ENCODE measurements at places on chromosomes 12 and 14. TPM values are rescaled to one million over a fixed set of nuclear protein-coding genes. Genes with fewer than 3 reads are reported as not detected.
A peak's percentile ranks its signal among the peaks of the same experiment; 100 is the strongest.

DNA sequence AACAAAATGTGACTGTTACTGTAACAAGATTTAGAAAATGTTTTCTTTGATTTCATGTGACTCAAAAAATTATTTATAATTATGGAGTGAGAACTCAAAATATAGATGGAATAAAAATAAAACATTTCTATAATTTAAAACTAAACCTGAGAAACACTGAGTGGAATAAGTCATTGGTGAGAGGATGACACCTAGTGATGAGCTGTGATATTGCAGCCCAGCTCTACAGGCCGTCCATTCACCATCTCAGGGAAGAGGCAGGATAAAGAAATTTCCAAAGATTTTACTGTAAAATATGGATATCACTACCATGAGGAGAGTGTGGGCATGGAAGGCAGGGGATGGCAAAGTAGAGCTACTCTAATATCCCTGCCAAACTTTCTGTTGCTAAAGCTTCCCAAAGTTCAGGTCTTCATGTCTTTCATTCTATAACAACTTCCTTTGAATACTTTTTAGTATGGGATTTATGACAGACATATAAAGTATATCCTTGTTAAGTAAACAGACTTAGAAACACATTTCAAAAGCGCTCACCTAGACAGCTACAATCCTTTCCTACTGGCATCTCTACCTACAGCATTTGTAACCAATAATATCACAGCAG lies 308.0 kb downstream of the ITPR2 start:
- no peak overlapping the region for H3K4me3 ChIP-seq
- no peaks in the 10 kb centered on the region for H3K27me3 ChIP-seq
- H3K36me3 ChIP-seq: peaks cover 28% of the 10 kb centered on the region
- peaks cover 7% of the 10 kb centered on the region for H3K4me1 ChIP-seq

- DNase-seq: no peak
- no peak overlapping the region for H3K4me3 ChIP-seq
- peaks cover 8% of the 10 kb centered on the region for H3K36me3 ChIP-seq
- no peak overlapping the region for H3K27ac ChIP-seq
Observed at GRCh38 chr12:3030821-3031429, 46.3 kb upstream of the TSPAN9 start.

GRCh38 chr12:51281202-51281924 lies 11.1 kb upstream of the SMAGP start:
- no peaks in the 10 kb centered on the region for H3K27me3 ChIP-seq
- no peaks in the 10 kb centered on the region for H3K4me1 ChIP-seq
- DNase-seq: no peak
- no peak overlapping the region for H3K27ac ChIP-seq
- no peaks in the 10 kb centered on the region for H3K36me3 ChIP-seq
- no peak overlapping the region for H3K4me3 ChIP-seq

GRCh38 chr12:96070670-96071279 lies 35.4 kb upstream of the LTA4H start:
- H3K4me3 ChIP-seq: no peak overlapping the region
- no peak for DNase-seq
- H3K27me3 ChIP-seq: no peaks in the 10 kb centered on the region

DNA sequence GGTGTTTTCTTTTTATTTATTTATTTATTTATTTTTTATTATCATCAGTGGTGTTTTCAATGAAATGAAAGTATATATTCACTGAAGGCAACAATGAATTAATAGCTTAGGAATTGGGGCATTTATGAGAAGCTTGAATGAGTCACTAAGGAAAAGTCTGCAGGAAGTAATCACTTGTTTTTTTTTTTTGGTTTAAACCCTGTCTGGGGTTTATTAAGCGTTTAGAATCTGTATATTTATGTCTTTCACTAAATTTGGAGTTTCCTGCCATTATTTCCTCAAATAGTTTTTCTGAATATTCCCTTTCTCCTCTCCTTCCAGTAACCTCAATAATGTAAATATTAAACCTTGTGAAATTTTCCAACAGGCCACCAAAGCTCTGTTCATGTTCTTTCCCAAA lies 85.5 kb downstream of the TESC start:
- H3K4me3 ChIP-seq: no peak overlapping the region
- DNase-seq: no peak
- no peaks in the 10 kb centered on the region for H3K4me1 ChIP-seq
- peaks cover 65% of the 10 kb centered on the region for H3K36me3 ChIP-seq

DNA sequence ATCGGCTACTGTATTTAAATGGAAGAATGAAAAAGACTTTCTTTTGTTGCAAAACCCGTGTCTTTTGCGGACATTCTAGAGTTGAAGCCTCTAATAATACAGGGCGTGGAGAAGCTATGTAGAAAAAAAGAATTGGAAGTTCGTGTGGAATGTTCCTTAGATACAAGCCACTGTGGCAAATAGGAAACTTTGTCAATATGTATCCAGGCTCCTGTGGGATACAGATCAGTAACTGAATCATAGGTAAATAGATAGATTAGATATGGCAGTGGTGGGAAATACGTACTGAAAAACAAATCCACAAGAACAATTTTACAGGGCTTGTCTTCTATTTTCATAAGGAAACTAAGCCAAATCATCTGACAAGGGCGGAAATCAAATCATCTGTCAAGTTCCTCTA lies 245.4 kb downstream of the EGLN3 start:
- H3K27ac ChIP-seq: no peak overlapping the region
- DNase-seq: no peak

Gene ACVRL1
- not detected for total RNA-seq

DNA sequence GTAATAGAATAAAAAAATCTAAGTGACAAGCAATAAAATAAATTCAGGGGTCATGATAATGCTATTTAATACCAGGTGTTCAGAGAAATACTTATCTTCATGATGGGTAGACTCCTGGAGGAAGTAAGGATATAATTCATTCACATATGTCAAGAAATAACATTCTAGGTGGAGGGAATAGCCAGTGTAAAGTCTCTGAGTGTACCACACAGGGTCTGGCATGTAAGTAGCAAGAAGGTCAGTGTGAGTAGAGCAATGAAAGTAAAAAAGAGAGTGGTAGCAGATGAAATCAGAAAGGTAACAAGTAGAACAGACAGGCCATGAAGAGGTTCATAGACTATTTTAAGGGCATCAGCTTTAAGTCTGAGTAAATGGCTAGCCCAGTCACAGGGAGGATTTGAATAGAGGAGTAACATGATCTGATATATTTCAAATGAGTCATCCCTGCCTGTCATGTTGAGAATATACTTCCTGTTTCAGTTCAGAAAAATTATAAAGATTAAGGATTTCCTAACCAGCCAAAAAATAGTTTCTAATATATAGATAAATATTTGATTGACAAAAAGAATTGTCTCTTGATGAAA lies 519.9 kb downstream of the C12orf50 start:
- H3K4me1 ChIP-seq: peaks cover 17% of the 10 kb centered on the region
- H3K27ac ChIP-seq: peak overlapping the region; percentile 8
- no peak overlapping the region for H3K4me3 ChIP-seq
- H3K27me3 ChIP-seq: no peaks in the 10 kb centered on the region

DNA sequence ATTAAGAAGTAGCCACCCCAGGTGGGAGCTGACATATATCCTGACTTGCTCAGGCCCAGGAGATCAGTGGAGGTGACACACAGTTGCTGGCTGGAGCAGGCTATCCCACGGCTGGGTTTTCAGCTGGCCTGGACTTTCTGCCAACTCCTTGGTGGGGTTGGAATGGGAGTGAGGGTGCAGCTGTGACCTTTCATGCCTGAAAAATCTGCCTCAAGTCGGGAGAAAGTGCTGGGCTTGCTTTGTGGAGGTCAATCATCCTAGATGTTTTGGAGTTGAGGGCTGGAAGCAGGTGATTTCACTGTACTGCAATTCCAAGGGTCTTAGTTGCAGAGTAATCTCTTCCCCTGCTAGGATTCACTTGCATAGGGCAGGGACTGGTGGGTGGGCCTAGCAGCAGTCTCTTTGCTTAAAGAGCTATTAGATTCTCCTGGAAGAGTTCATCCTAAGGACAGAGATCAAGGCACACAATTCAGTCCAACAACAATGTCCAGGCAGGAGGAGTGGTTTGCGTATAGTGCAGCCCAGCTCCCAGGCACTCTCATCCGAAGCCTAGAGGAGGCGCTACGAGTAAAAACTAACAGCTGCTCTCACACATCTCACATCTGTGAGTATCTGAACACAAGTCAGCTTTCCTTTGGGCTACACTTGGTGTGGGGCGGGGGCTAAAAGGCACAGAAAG lies 98.1 kb downstream of the GAS2L3 start:
- no peaks in the 10 kb centered on the region for H3K27me3 ChIP-seq
- no peak for DNase-seq
- H3K36me3 ChIP-seq: no peaks in the 10 kb centered on the region
- H3K27ac ChIP-seq: no peak overlapping the region
